ENCODE measurements at places on chromosomes 7 and 10.
A peak's percentile ranks its signal among the peaks of the same experiment; 100 is the strongest.

DNA sequence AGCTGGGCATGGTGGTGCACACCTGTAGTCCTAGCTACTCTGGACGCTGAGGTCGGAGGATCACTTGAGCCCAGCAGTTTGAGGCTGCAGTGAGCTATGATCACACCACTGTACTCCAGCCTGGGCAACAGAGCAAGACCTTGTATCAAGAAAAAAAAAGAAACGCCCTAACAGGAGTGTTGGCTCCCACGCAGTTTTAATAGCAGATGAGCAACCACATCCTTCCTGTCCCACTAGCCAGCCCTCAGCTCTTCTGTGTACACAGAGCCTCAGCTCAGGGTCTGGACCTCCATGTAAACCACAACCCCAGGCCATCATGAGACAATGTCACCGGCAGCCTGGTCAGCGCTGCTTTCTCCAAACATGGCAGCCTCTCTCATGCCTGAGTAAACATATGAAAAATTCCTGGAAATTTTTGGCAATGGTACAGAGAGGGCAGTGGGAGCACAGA is 108.2 kb downstream of the PIP4K2A start:
- DNase-seq = peak; percentile 56

GRCh38 chr7:107622429-107622828 is 38.2 kb upstream of the SLC26A4 start:
- DNase-seq = peak; percentile 12

GRCh38 chr7:79515358-79515757 is 61.9 kb upstream of the MAGI2 start:
- DNase-seq = no peak

GRCh38 chr10:32982911-32983909 is 25.2 kb upstream of the ITGB1 start:
- DNase-seq = peak; percentile 38

DNA sequence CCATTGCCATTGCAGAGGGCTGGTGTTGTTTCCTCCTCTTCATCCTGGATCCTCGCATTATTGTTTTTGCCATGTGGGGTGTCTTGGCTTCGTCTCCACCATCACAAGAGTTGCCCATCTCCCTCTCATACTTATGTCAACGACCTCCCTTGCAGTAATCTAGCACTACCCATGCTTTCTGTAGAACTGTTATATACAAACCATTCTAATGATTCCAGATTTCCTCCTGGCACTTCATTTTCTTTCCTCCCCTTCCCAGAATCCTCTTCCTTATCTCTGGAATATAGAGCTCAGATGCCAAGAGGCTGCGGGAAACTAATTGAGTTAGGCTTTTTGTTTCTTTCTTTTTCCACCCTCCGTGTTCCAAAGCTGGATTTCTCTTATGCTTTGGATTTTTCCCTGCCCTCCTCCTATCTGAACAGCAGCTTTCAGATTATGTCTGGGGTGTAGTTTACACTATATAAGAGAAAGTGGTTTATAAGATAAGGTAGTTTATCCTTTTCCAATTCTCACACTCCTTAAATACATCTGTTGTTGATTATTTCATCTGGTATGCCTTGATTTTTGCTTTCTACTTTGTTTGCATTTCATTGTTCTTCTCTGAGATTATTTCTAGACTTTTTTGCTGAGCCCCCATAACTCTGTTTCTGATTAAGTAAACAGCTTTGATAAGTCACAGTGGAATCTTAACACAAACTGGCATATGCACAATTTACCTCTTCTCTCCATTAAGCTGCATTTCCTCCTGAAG is 264.1 kb downstream of the BICC1 start:
- no peak for DNase-seq

DNA sequence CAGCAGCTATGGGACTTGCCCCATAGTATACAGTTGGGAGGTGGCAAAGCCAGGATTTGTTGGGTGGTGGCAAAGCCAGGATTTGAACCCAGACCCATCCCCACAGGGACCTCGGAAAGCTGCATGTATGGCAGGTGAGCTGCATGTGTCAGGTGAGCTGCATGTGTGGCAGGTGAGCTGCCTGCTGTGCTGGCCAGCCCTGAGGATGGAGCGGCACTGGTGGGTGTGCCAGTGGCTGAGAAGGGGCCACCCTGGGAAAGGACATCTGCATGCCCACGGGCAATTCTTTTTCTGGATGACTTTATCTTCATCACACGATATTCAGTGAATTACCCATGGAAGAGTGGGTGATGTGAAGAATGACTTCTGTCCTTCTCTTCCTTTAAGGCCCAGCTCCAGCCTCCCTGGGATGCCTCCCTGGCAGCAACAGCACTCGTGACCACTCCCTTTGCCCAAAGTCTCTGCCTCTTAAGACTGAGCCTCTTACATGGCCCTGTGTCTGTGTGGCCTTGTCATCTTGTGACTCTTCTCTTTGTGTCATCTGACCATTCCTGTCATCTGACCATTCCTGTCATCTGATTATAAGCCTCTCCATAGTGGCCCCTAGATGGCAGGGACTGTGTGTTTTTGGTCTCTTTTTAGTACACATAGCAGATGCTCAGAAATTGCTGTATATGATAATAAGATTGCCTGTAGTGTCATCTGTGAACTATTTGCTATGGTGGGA is 25.0 kb downstream of the CLEC2L start:
- DNase-seq = no peak

DNA sequence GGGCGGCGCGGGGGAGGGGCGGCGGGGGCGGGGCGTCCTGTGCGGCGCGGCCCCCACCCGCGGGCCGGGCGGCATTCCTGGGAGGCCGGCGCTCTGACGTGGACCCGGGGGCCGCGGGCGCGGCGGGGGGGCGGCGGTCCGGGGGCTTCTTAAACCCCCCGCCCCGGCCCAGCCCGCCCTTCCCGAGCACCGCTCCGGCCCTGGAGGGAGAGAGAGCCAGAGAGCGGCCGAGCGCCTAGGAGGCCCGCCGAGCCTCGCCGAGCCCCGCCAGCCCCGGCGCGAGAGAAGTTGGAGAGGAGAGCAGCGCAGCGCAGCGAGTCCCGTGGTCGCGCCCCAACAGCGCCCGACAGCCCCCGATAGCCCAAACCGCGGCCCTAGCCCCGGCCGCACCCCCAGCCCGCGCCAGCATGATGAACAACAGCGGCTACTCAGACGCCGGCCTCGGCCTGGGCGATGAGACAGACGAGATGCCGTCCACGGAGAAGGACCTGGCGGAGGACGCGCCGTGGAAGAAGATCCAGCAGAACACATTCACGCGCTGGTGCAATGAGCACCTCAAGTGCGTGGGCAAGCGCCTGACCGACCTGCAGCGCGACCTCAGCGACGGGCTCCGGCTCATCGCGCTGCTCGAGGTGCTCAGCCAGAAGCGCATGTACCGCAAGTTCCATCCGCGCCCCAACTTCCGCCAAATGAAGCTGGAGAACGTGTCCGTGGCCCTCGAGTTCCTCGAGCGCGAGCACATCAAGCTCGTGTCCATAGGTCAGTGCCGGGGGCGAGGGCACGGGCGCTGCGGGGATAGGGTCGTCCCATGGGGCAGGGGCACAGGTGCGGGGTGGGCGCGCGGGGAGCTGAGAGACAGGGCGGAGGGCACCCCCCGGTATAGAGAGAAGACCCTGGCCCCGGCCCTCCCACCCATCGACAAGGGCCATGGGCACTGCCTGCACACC is at the start of gene FLNC:
TSS of gene FLNC (plus strand) at position 176 of the 947 bp plus-strand sequence. CDS start at position 408, 232 bp downstream.
- peak; percentile 44 for DNase-seq

GRCh38 chr7:153507885-153508284 is 544.3 kb upstream of the DPP6 start:
- DNase-seq = no peak

- DNase-seq = no peak
These were observed 13.0 kb upstream of the CHST15 start for GRCh38 chr10:124106241-124106879.

DNA sequence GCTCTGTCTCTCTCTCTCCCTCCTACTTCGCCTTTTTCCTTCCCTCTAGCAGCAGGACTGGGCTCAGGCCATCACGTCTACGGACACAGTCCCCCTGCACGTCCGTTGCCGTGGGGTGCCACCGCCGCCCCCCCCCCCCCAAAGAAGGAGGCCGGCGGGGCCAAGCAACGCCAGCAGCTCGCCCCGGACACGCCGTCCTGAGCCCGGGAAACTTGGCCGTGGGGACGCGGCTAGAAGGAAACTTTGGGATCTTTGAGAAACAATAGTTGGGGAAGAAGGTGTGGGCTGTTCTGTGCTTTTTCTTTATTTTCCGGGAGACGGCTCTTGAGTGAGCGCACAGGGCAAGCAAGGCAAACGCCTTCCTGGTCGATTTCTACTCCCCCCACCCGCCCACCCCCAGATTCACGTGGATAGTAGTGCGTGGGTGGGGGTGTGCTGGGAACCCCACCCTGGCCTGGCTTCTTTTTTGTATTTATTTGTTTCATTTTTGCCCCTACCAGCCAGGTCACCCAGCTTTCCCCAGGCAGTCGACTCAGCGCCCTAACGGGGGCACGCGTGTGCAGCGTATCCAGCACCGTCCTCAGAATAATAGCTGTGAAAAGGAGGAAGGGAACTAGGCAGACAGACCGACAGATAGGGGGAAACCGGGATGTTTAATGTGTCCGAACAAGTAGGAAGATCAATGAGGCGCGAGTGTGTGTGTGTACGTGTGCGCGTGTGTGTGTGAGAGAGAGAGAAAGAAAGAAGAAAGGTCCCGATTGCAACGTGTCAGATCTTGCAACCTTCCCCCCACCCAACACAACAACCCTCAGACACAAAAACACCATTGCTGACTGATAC is 1.4 kb downstream of the MXI1 start:
- DNase-seq = peak; percentile 60

GRCh38 chr7:130927564-130927963 is 193.6 kb upstream of the KLF14 start:
- DNase-seq = no peak

- no peak for DNase-seq
These were observed 24.9 kb upstream of the ZC3HAV1L start for GRCh38 chr7:139060695-139061237.

- DNase-seq = no peak
These were observed 15.6 kb downstream of the SMURF1 start for GRCh38 chr7:99128076-99128950.

GRCh38 chr7:41788556-41788955 is 85.7 kb upstream of the INHBA start:
- DNase-seq = no peak

GRCh38 chr7:5406957-5407945 is 16.4 kb downstream of the TNRC18 start:
- DNase-seq = peak; percentile 47

GRCh38 chr7:73560109-73560835 is 2.8 kb upstream of the BCL7B start:
- no peak for DNase-seq

GRCh38 chr7:49260538-49260937 is 336.2 kb downstream of the CDC14C start:
- no peak for DNase-seq

DNA sequence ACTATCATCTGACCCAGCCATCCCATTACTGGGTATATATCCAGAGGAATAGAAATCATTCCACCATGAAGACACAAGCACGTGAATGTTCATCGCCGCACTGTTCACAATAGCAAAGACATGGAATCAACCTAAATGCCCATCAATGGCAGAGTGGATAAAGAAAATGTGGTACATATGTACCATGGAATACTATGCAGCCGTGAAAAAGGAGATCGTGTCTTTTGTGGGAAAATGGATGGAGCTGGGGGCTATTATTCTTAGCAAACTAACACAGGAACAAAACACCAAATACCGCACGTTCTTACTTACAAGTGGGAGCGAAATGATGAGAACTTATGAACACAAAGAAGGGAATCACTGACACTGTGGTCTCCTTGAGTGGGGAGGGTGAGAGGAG is 9.8 kb upstream of the KNDC1 start:
- no peak for DNase-seq

GRCh38 chr10:124306922-124307371 is 111.8 kb downstream of the OAT start:
- no peak for DNase-seq

DNA sequence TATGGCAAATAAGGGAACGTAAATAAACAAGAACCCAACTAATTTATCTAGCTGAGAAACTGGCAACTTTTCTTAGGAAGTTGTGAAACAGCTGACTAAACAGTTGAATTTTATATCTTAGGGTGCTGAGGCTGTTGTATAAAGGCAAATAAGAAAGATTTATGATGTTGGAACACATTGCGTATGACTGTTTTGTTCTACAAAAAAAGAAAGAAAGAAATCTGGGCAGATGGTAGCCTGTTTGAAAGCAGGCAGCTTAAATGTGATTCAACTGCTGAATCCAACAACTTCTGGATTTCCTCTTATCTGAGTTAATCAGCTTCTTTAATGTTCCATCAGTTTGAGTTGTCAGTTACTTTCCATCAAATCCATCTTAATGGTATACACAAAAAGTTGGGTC is 214.5 kb downstream of the SNX13 start:
- no peak for DNase-seq

- DNase-seq = peak; percentile 12
These were observed 235.0 kb upstream of the IGFBP3 start for GRCh38 chr7:46156086-46156485.

DNA sequence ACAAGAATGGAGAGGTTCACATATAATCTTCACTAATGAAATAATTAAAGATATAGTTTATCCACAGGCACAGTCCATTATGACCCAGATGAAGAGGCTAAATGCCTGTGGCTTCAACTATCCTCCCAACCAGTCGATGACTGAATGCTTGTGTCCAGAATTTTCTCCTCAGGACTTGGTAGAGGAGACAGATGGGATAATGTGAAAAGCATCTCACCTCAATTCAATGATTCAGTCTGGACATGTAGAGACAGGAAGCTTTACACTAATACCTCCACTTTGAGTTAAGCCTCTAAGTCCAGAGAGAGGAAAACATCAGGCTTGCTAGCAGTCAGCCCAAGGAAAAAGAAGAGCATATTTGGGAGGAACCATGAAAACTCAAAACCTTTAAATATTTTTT is 59.1 kb upstream of the COL1A2 start:
- no peak for DNase-seq

DNA sequence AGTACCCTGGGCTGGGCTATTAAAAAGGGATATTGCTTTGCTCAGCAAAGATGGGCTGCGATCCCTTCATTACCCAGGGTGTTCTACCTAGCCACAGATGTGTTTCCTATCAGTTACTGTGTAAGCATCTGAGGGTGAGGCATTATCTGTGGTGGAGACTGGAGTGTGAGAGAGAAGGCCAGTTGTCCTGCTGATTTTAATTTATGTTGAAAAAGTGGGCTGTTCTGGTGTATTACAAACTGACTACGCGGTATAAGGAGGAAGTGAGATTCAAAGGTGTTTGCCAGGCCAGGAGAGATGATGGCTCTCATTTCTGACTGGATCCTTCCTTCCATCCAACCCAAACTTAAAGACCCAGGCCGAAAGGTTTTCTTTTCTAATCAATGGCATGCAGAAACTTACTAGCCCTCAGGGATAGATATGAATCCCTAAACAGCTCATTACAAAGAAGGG is 7.6 kb downstream of the TCF7L2 start:
- no peak for DNase-seq

- DNase-seq = no peak
These were observed 75.3 kb upstream of the TAS2R16 start for GRCh38 chr7:123070702-123071286.

- DNase-seq = no peak
These were observed 322.3 kb upstream of the AOAH start for GRCh38 chr7:37046531-37047079.

DNA sequence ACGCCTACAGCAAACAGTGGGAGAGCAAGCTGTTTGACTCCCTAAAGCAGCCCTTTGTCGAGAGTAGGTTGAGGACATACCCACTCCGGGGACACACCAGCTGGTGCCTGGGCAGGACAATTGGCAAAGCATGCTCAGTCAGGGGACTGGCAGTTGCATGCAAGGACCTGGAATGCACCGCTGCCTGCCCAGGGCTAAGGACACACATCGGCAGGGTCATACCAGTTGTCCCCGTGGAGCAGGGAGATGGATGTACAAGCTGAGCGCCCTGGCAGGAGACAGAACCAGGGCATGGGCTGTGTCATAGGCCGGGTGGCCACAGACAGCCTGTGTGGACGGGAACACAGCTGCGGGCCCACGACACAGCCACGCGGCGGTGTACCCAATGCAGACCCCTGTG is 18.3 kb upstream of the ELN start:
- no peak for DNase-seq
